ENCODE measurements at places on chromosomes 12 and 14.

DNA sequence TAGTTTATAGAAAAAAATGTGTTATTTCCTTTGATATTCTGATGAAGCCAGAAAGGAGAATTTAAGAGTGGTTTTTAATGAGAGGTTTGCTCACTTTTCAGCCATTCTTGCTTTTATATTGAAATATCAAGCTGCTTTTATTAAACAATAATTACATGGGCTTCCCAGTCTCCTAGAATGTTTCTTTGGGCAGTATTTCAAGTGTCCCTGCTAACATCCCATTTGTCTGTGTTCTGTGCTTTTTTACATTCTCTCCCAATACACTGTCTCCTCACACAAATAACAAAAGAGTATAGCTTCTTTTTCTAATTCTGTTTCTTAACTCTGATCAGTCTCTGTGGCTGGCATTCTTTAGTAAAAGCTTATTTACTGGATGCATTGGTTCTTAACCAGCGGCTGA is 145.4 kb downstream of the TPH2 start:
- DNase-seq, result no peak

DNA sequence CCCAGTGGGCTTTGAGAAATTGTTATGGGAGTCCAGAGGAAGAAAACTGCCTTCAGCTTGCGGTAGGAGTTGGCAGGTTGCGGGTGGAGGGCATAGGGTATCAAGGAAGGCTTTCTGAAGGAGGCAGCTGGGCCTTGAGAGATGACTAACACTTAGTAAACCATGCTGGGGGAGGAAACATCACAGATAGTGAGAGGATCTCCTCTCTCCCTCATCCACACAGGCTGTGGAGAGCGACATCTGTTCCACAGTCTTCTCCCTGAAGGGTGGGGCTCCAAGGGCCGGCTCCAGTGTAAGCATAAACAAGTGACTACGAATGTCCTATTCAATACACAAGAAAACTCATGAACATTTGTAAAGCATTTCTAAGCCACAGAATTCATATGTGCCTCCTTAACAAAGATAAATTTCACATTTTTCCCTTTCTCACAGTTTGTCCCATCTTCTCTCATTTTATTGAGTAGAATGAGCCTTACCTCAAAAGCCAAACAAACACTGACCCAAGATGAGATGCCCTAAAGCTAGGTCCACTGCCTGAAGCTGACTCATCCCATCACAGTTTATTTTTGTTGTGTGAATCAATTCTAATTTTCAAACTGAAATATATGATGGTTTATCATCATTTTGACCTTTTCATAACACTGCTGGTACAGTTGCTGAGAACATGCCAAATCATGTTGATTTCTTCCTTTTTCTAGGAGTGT is 227.9 kb downstream of the SLC25A21 start:
- no peak for DNase-seq

- no peak for DNase-seq
These were observed 51.2 kb downstream of the TEAD4 start for GRCh38 chr12:3010214-3010930.

- DNase-seq, result peak; percentile 41
These were observed 171.1 kb downstream of the RPAP3 start for GRCh38 chr12:47534695-47535094.

DNA sequence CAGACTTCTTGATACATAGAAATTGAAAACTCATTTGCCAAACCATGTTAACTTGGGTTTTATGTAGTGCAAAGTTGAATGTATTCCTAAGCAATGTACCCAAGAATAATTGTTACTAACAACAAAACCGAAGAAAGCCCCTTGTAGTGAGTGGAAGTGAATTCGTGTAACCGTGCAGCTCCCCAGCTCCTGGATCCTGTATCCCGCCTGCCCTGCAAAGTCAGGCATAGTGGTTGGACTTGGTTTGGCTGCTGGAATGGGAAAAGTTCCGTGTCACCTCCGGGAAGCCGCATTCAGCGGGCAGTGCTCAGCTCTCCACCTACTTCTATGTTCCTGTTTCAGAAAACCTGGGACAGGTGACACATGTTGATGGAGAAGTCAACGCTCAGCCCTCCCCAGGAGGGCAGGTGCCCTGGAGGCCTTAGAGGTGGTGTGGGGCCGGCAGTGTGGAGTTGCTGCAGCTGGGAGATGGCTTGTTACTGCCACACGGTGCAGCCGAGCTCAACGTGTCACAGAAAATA is 29.2 kb upstream of the C14orf180 start:
- DNase-seq, result no peak

DNA sequence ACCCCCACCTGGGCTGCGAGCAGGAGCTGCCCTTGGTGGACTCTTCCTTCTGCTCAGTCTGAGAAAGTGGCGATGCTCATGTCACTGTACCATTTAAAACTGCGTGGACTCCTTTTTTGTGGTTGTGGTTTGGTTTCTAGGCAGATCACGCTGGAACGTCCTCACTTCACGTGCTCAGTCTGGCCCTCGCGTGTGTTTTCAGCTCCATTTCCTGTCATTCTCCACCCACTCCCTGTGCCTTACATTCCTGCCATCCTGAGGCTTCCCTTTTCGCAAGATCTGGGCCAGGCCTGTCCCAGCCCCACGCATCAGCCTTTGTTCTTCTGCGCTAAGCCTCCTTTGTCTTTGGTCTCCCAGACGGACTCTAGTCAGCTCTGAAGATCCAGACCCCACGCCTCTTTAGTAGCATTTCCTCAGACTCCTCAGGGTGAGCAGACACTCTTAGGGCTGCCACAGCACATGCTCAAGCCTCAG is 105.4 kb downstream of the FBXL14 start:
- no peak for DNase-seq

DNA sequence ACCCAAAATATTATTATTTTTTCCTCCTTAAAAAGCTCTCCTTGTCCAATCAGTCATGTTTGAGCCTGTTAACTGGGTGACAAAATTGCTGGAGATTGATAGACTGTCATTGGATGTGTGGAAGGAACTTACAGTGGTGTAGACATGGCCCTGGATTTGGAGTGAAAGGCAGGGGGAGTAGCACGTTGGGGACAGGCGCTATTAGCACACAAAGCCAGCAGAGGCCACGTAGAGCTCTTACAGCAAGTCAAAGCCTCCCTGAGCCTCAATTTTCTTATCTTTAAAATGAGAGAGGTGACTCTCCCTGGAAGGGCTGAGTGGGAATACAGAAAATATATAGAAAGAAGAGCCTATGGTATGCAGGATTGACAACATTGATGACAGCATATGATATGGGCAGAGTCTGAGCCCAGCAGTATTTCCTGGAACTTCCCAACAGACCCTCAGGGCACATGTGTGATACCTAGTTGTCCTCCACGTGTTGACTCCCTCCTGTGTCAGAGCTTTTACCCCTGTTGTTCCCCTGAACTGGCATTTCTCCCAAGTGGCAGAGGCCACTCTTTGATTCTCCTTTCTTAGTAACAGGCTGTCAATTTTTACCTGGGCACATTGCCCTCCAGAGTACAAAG is 504.9 kb downstream of the VRK1 start:
- DNase-seq, result no peak

- DNase-seq, result peak; percentile 67
These were observed 29.4 kb downstream of the SLC24A4 start for GRCh38 chr14:92352158-92352985.

- no peak for DNase-seq
These were observed 117.6 kb downstream of the NCOR2 start for GRCh38 chr12:124449623-124450375.

DNA sequence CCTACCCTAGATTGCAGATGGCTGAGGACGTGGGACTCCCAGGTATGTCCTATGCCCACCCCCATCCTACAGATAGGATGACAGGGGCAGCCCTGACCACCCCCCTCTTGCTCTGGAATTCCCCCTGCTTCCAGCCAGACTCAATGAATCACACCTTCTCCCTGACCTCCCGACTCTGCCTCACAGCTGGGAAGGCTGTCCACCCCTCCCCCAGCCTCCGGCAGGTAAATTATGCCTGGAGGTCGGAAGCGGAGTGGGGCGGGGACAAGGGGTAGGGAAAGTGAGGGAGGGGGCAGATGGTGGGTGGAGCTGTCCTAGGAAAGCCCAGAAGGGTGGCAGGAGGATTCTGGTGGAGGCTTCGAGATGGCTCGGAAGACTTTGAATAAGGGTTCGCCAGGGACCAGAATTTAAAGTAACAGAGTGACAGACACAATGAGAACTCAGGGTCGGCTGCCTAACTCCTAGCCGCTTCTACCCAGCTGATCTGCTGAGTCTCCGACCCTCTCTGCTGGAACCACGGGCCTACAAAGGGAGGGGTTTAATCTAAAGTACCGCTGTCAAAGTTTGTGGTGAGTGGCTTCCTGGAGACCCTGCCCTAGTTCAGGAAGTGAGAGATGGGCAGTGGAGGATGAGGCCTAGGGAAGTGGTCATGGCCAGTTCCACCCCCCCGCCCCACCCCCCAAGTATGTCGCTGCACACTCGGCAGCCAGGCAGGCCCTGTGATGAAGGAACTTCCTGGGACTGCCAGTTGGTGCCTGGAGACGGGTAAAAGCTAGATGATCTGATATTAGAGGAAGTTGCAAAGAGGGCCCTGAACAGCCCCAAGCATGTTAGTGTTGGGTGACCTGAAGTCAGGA is 4.2 kb downstream of the PLEKHG3 start:
- peak; percentile 86 for DNase-seq
